ENCODE measurements at places on chromosomes 1 and 21.

DNA sequence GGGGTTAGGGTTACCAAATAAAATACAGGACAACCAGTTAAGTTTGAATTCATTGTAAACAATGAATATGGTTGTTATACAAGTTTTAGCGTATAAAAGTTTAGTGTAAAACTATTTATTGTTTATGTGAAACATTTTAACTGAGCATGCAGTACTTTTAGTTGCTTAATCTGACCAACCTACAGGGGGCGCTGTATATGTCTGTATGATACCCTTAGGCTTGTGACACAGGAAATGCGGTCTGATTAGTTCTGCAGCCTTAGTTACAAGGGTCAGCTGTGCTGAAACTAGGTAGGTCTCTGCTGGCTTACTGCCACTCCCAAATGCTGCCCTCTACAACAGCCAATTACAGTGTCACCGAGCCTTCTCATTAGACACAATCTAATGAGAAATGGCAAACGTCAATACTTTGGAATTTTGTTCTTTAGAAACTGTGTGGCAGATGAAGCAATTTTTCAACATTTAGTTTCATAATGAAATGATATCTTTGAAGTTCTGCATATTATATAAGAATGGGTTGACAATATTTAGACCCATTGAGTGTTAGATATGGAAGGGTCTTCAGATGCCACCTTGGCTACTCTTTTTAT, 56.2 kb downstream of the NTNG1 start:
- no peak for DNase-seq

DNA sequence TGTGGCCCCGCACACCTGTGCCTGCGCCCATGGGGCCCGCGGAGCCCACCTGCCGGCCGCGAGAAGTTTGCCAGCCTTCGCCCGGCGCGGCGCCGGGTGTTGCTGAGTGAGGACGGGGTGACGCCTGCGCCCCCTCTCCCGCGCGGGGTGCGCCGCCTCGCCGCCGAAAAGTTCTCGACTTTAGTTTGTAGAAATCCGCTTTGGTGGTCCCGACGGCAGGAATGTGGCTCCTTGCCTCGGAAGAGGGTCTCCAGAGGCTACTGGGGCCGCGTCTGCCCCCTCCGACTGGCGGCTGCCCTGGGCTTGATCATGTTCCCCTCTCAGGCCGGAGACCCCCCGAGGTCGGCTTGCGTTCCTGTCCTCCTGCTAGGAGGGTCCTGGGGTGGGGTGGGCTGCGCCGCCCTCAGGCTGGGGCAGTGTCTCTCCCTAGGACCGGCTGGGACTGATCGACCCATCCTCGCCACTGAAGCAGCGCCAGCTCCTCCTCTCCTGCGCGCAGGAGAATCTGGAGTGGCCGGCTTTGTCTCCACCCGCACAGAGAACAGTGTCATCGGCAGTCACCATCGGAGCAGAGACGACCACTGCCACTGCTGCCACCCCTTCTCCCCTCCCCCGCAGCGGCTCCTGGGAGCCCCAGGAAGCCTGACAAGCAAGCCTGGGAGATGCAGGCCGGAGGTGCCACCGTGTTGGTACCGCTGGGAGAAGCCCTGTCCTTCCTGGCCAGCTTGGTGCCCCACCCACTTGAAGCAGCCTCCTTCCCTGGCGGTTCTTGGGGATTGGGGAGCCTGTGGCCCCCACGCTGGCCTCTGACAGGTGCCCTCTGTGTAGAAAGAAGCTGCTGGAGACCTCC, 553 bp upstream of the SLC30A2 start:
- no peak for DNase-seq

GRCh38 chr1:7912145-7912544, 28.5 kb downstream of the TNFRSF9 start:
- DNase-seq: no peak

DNA sequence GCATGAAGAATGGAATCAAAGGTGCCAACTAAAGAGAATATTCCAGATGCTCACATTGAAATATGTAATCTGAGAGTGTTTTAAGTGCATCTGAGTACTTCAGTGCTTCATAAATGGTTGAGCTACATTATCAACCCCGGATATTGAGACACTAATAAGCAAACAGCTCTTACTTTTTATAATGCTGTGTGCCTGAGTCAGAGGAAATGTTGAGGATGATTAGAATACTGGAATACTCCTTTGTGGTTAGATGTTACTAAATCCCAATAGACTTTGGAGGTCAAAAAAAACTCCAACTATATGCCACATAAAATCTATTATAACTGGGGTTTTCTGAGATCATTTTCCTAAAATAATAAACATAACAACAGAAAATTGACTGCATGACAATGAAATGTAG, 12.5 kb upstream of the KCNA3 start:
- DNase-seq: no peak

- no peak for DNase-seq
These were observed 38.9 kb downstream of the PATJ start for GRCh38 chr1:61781151-61781550.

GRCh38 chr1:171715813-171716251, 26.0 kb downstream of the VAMP4 start:
- DNase-seq: no peak

DNA sequence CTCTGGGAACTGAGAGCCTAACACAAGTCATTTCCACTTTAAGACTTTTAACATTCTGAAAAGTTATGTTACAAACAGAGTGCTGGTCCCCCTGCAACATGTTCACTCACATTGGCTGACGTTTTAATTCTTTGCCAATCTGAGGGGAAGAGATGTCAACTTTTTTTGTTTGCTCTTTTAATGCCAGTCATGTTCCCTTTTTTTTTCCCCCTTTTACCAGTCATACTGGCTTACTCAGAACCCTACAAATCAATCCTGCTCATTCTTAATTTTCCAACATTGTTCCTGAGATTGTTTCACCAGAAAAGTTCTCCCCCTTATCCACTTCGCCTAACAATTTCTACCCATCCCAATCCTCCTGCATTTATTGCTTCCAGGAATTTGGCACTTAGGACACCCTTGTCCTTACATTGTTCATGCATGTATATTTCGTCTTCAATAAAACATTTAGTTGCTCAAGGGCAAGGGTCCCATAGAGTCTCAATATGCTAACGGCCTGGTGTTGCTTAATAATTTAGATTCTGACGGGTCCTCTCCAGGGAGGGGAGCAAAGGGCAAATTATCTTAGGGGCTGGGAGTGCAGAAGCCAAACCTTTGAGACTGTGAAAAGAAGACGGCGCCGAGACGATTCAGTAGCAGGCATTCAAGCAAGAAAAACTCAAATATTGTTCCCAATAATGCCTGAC, 624 bp upstream of the CR1L start:
- DNase-seq: no peak

DNA sequence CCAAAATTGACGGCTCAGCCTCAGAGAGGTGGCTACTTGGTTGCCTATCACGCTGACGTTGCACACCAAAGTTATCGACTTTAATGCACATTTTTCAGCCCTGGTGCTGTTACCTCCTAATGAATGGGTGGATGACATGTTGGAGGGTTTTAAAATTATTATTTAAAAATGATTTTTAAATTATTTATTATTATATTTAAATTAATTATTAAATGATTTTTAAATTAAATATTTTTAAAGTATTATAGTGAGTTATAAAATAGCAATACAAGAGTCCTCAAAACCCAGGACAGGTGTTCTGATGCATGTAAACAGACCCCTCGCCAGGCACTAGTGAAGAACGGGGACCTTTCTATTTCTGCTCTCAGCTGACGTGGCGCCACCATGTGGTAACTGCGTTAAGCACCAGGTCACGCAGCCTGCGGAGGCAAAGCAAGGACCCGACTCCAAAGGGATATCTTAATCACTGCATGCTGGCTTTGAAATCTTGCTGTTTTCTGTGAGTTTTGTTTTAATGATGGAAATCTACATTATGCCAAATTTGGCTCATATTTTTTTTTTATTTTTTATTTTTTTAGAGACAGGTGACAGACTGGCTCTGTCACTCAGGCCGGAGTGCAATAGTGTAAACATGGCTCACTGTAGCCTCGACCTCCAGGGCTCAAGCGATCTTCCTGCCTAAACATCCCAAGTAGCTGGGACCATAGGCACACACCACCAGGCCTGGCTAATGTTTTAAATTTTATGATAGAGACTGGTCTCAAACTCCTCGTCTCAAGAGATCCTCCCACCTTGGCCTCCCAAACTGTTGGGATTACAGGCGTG, 22.6 kb downstream of the CASP9 start:
- peak; percentile 17 for DNase-seq

DNA sequence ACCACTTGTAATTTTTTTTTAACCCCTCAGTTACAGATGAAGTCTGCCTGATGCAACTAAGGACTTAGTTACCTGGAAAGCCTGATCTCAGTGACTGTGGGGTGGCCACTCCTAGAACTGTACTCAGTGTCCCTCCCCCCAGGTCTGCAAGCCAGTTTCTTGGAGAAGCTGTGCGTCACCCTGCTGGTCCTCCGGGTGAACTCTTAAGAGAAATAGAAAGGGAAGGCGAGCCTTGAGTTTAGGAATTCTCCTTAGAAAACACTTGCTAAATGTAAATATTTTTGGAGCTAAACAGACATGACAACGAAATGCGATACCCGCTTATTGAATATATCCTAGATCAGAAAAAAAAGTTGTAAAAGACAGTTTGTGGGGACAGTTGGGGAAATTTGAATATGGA, 730 bp downstream of the SLC16A4 start:
- no peak for DNase-seq

DNA sequence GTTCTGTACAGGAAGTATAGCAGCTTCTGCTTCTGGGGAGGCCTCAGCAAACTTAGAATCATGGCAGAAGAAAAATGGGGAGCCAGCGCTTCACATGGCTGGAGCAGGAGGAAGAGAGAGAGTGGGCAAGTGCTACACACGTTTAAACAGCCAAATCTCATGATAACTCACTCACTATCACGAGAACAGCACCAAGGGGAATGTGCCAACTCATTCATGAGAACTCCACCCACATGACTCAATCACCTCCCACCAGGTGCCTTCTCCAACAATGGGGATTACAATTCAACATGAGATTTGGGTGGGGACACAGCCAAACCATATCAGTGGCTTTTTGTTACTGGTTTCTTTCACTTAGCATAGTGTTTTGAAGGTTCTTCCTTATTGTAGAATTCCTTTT, 138.6 kb downstream of the SYT14 start:
- DNase-seq: no peak

DNA sequence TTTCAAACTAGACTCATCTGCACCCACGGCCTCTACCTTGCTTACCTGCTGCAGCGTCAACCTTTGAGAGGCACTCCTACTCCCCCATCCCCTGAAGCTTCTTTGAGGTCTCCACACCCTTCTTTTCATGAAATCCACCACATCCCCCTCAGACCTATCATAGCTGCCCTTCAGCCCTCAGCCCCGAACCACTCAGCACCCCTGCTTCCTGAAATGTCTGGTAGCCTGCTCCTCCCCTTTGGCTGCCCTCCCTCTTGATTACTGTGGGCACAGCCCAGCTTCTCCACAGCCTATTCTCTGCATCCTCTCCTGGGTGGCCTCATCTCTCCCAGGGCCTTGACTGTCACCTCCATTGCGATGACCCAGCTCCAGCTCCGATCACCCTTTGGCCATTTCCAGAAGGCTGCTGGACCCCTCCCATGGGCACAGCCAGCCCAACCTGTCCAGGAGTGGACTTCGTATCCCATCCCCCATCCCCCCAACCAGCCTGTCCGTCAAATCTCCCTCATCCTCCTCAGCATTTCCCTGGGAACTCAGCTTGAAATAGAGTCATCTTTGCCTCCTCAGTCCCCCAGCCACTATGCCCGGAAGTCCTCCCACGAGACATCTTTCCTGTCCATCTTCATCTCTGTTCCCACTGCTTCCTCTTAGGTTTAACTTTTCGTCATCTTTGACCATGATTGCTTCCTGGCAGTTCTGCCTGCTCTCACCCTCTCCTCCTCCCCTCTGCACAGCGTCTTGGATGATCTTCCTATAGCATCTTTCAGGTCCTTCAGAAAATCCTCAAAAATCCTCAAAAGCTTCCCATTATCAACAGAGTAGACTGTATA, 6.1 kb upstream of the ADORA1 start:
- no peak for DNase-seq

DNA sequence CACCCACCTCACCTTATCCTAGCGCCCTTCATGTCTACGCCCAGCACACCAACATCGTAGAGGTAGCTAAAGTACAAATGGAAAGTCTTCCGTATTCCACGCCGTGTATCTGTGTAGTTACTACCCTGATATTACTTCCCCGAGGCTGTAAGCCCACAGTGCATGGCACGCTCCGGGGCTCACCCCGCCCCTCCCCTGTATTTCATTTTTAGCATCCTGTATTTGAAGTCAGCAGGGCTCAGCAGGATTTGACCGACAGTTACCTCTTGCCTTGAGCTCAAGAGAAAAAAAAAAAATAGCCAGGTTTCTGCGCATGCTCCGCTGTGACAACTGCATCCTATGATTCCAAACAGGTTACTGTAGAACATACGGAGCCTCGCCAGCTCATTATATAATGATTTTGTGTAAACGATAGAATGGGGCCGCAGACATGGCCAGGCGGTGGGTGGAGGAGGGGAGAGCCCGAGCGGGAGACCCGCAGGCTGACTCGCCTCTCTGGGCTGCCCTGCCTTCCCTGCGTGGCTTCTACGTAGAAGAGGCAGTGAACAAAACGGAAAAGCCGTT, 1.3 kb downstream of the ABCG1 start:
- no peak for DNase-seq

- DNase-seq: no peak
These were observed 184.1 kb downstream of the RASAL2 start for GRCh38 chr1:178277793-178278530.

DNA sequence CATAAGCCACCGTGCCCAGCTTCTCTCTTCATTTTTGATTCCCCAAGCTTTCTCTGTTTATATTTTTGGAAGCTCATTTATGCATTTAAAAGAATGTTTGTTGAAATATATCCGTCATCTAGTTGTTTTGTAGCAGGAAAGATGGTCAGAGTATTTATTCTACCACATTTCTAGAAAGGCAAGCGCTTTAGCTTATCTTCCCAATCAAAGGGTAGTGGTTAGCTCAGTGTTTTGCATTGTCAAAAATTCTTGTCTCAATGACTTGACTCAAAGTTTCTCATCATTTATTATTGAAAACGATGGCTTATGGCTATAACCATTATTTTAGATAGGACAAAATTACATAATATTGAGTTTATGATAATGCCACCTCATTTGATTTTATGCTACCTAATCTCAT, 116.1 kb upstream of the ZP4 start:
- DNase-seq: no peak

DNA sequence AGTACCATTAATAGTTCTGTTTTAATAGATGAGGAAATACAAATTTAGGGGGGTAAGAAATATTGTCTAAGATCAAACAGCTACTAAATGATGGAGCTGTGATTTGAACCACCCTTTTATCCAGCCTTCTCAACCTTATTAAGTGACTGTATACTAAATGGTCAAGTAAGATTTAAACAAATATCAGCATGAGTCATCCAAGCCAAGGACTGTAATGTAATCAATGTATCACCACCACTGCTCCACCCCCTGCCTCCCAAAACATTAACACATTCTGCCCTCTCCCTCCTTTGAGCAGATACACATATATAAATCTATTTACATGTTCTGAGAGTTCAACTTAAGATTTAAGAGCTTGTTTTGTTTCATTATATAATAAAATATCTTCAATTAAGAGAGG, 58.9 kb downstream of the LRRC40 start:
- DNase-seq: no peak

Data from substantia nigra (tissue), 51 donors.